ENCODE measurements at places on chromosomes 2 and 18.

DNA sequence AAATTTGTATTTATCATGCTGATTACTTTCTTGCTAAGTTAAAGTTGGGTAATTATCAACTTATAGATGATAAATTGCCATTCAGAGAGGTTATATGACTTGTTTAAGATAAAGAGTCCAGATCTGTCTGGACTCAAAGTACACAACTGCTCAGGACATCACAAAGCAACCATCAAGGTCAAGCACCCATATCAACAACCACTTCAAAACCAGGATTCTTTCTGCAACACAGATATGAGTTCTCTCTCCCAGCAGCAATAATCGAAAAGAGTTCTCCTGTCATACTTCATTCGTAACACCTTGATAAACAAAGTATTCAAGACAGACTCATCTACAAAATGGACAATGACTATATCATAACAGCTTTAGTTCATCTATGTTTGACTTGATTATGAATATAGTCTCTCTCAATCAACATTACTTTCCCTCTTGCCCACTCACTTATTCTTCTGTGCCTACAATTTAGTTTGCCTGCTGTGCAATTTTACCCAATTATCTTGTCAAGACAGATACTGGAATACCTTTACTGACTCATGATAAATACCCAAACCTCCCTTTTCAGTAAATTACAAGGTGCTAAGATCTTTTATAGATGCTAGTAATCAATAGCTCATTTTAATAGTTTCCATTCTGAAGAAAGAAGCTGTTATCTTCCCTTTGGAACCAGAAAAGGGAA lies 281.8 kb downstream of the NBAS start:
- DNase-seq, result no peak

DNA sequence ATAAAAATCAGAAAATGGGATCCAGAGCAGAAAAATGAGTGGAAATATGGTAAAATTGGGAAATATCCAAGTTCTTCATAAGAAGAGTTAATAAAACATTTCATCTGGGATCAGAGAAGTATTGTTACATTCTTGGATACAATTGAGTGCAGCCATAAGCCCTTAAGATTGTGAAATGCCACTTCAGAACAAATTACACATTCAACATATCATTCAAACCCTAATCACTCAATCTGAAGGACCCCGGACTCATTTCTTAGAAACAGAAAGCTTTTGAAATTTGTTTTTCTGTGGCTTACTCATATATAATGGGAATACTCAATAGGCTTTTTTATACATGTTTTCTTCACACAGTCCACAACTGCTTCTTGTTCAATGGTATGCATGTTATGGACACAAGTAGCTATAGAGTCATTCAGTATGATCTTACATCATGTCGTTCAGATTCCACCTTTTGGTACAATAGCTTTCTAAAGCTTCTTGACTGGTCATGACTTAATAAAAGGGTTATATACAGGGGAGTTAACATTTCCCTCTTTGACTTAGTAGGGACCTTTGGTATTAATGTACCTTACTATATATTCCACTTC lies 39.9 kb downstream of the SCN7A start:
- no peak for DNase-seq

DNA sequence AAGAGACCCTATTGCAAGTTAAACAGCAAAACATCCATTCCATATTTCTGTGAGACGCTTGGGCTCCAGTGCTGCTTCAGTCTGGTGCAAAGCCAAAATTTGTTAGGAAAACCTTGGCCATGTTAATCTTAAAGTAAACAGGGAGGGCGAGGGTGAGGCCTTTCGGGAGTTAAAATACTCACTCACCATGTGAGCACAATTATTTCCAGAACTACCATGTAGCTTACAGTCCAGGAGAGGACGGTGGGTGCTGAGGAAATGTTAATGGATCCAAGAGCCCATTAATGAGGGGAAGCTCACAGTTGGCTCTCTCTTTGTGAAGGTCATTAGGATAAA lies 286.4 kb downstream of the SLC8A1 start:
- DNase-seq, result no peak

DNA sequence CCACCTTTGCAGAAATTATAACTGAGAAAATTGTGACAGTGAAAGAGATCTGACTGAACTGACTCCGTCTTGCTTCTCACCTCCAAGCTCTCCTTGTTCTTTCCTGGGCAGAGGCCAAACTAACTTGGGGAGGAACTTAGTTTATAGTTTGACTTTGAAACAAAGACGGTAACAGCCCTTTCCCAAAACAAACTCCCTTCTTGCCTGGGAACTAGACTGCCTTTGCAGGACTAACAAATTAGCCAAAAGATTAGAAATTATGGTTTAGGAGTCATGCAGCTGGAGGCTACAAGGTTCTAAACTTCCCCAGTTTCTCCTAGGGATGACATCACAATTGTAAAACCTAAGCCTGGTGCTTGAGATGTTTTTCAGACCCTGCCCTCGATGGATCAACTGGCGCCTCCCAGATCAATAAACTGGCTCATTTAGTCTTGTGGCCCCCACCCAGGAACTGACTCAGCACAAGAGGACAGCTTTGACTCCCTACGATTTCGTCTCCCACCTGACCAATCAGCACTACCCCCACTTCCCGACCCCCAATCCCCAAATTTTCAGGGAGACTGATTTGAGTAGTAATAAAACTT lies 137.7 kb downstream of the ALPK2 start:
- no peak for DNase-seq

GRCh38 chr2:115129536-115129935 lies 687.1 kb downstream of the DPP10 start:
- no peak for DNase-seq
